NCI-H1105 (cell line): ENCODE measurements at places on chromosomes 1 and 21.
A peak's percentile ranks its signal among the peaks of the same experiment; 100 is the strongest.

DNA sequence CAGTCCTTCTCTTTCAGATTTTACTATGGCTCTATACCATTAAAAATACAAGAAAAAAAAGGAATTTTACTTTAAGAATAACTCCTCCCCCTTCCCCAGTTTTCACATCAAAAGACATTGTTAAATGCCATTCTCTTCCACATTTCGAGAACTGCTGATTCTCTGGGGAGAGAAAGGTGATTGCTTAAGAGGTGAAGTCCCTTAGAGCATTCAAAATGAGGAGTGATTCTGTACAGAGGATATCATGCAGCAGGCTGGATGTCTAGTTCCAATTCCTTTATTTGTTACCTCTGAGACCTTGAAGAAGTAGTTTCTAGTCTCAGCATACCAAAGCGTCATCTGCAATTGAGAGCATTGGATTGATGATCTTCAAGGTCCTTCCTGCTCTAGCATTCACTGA lies 46.9 kb downstream of the FMO3 start:
- DNase-seq, result peak; percentile 28

DNA sequence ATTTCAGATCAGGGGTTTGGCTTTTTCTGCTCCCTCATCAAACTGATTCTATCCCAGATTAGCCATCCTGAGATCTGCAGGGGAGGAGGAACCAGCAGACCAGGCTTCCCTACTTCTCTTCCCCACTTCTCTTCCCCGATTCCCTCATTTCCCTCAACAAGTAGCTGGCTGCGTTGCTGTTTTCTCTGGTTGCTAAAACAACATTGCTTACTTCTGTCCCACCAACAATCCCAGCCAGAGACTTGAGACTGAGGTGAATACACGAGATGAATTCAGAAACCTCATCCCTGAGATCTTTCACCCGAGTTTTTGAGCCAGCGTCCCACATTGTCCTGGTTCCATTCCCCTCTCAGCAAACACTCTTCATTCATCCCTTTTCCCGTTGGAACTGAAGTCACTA lies 22.4 kb downstream of the DYRK3 start:
- DNase-seq, result no peak

DNA sequence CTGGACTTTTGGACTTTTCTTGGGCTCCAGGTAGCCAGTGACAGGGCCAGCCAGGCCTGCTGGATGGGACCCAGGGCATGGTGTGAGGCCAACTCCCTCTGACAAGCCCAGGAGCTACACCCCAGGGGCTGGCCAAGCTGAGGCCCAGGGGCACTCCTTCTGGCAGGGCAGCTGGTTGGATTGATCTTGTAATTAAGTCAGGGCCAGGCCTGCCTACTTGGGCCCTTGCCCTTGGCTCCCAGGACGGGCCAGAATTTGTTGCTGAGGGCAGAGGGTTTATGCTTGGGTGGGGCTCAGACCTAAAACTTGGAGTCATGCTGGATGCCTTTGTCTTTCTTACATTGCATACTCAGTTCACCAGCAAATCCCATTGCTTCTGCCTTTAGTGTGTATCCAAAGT lies 20.7 kb downstream of the KCNA2 start:
- no peak for DNase-seq

DNA sequence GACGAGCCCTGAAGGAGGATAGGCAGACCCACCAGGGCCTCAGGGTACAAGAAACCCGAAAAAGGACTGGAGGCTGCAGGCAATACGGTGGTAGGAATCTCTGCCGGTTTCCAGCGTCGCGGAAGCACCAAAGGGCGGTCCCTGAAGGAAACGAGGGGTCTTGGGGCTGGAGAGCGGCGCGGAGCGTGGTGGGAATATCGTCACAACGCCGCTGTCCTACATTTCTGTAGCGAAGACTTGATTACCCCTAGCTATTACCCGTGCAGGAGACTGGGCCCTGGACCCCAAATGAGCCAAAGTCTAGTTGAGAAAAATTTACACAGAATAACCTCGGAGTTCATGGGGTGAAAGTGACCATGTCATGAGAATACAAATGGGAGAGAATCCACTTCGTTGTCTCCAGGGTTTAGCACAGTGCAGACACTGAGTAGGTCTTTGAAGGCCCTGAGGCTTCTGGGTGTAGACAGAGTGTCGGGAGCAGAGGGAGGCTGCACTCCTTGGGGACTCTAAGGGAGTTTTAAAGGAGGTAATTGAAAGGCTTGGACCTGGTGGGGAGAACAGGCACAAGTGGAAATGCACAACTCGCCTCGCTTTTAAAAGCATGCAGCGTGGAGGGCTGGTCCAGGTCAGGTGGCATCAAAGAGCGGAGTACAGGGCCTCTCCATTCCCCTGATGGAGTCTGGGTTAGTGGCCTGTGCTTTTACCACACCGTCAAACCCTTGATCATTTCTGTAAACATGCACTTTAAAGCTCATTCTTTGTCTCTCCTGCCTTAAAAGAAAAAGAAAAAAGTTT lies 1.5 kb downstream of the ATP1A1 start:
- no peak for DNase-seq

DNA sequence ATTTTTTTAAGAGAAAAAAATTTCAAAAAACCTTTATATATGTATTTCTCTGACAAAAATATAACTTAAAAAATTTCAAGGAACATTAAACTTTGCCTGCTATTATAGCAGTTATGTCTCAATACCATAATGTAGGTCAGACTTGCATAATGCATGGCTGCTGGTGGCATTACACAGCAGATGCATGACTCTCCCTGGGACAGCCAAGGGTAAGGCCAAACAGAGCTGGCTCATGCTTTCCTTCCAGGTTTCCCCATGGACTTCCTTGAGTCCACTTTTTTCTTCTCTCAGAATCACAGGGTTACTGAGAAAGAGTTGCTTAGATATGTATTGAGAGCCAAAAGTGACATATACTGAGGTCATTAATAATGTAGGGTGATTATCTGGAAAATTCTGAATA lies 43.7 kb downstream of the RHOU start:
- DNase-seq, result no peak
